ENCODE measurements at places on chromosomes 4 and X. TPM values are rescaled to one million over a fixed set of nuclear protein-coding genes. Genes with fewer than 3 reads are reported as not detected.

WDR17 gene
- total RNA-seq: 7.2 TPM

ATP11C gene
- total RNA-seq: 27.4 TPM

CYLC1 gene
- total RNA-seq: 8.9 TPM

PTPN13 gene
- 37.8 TPM for total RNA-seq

MAGEC2 gene
- 0.48 TPM for total RNA-seq

ZFYVE28 gene
- 6.3 TPM for total RNA-seq

ZCCHC12 gene
- total RNA-seq: not detected

CUL4B gene
- total RNA-seq: 36.8 TPM

ARMCX2 gene
- total RNA-seq: 96.3 TPM

F11 gene
- total RNA-seq: not detected

HHIP gene
- 5.8 TPM for total RNA-seq

SCRG1 gene
- 15.2 TPM for total RNA-seq

IL2RG gene
- total RNA-seq: 0.96 TPM

H2BW2 gene
- total RNA-seq: not detected

DDX60 gene
- 22.9 TPM for total RNA-seq

NAT8L gene
- total RNA-seq: 0.48 TPM

ARSJ gene
- total RNA-seq: 45.7 TPM

SYTL5 gene
- total RNA-seq: 5.8 TPM

GYPE gene
- total RNA-seq: 1.2 TPM

GYG2 gene
- total RNA-seq: 9.6 TPM

GCNA gene
- 0.96 TPM for total RNA-seq

CXCR3 gene
- not detected for total RNA-seq

OTUD4 gene
- total RNA-seq: 45.0 TPM

HNRNPH2 gene
- total RNA-seq: 54.2 TPM

TXK gene
- total RNA-seq: 0.48 TPM

ATG4A gene
- total RNA-seq: 22.4 TPM

FOXR2 gene
- 0.48 TPM for total RNA-seq

CT55 gene
- 6.5 TPM for total RNA-seq

VGLL1 gene
- 14.2 TPM for total RNA-seq

PLAC1 gene
- 8.4 TPM for total RNA-seq

TLR7 gene
- 1.4 TPM for total RNA-seq

ZCCHC18 gene
- total RNA-seq: 1.7 TPM

KCND1 gene
- 1.2 TPM for total RNA-seq

TMPRSS11B gene
- 6.7 TPM for total RNA-seq

SMARCA1 gene
- total RNA-seq: 81.9 TPM

FGD1 gene
- 3.1 TPM for total RNA-seq

TENM3 gene
- total RNA-seq: 65.5 TPM

FANCB gene
- total RNA-seq: 18.8 TPM

XKRX gene
- 4.3 TPM for total RNA-seq
